ENCODE measurements at places on chromosomes 3 and 15.

GRCh38 chr3:150681057-150681456 is 22.7 kb downstream of the ERICH6 start:
- DNase-seq: no peak

DNA sequence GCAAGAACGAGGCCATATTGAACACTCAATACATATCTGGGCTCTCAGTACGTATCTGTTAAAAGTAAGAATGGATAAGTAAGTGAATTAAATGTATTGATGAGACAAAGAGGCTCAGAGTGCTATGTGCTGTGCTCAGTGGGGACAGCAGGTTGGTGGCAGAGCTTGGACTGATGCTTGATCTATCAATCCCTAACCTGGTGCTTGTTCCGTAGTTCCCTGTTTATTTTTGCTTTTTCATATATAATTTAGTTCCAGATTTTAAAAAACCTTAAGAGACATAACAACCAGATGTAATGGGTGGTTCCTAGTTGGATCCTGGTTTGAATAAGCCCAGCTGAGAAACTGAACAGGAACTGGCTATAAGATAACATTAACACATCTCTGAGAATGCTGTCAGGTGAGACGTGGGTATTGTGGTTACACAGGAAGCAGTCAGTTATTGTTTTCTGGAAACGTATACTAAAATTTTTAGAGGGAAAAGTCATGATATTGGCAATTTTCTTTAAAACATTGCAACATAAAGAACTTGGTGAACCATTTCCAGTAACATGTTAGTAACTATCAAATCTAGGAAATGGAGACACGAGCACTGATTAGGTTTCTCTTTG is 120.5 kb downstream of the FOXB1 start:
- DNase-seq: no peak

DNA sequence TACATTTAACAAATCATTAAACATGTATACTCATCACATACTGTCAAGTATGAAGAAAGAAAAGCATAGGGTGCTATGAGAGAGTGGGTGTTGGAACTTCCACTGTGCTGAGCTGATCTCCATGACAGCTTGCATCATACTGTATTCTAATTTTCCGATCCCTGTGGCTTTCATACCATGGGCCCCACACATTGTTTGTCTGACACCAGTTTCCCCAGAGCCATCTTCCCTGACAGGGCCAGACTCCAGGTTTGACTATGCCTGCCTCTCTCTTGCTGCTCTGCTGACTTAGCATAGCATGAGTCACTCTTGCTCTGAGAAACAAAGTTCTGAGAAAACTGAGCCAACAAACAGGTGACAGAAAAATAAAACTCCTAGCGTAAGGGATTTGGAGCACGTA is 37.0 kb upstream of the CASR start:
- DNase-seq: no peak

GRCh38 chr15:90885432-90886290 is 1.4 kb downstream of the FES start:
- DNase-seq: no peak

DNA sequence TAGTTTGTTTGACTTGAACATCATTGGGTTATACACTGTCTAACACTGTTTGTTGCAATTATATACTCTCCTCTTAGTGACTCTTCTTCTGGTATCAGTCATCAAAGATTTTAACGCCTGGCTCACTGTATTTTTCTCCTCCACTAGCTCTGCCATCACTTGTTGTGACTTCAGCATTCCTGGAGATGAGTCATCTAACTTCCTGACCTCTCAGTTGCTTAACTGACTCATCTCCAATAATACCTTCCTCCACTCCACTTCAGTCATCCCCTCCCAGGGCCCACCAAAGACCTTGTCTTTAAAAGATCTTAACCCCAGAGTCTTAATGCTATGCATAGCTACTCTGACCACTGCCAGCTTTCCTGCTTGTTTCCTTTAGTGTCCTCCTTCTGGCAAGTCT is 28.6 kb upstream of the CLSTN2 start:
- no peak for DNase-seq

GRCh38 chr3:64900617-64901521 is 213.1 kb upstream of the ADAMTS9 start:
- DNase-seq: no peak

GRCh38 chr15:78906316-78906620 is 33.6 kb downstream of the MORF4L1 start:
- DNase-seq: no peak

DNA sequence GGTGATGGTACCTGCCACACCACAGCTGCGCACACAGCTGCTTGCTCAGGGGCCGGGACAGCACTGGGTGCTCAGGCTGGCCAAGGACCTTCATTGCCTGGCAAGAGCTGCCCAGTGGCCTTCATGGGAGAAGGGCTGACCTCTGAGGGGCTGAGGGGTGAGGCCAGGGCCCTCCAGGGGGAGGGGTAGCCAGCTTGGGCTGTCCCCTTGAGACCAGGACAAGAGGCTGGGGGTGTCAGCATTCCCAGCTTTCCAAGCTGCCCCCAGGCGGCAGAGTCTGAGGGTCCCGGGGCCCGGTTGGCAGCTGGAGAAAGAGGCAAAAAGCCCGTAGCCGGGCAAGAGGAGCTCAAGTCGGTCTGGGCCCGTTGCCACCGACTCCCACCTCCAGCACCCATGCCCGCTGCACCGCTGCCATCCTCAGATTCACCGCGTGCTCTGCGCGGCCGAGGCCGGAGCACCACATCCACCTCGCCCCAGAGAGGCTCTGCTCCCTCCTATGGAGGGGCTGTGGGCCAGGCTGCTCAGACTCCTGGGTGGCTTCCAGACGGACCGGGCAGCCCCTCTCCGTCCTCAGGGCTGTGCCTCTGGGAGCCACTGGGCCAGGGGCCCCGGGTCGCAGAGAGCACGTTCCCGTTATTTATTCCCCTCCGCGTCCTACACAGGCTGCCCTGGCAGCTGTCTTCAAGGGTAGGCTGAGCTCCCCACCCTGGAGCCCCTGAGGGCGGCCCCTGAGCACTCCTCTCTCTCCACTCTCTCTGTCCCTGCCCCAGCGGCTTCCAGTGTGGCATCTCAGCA is 51.5 kb downstream of the PLXNA1 start:
- no peak for DNase-seq

DNA sequence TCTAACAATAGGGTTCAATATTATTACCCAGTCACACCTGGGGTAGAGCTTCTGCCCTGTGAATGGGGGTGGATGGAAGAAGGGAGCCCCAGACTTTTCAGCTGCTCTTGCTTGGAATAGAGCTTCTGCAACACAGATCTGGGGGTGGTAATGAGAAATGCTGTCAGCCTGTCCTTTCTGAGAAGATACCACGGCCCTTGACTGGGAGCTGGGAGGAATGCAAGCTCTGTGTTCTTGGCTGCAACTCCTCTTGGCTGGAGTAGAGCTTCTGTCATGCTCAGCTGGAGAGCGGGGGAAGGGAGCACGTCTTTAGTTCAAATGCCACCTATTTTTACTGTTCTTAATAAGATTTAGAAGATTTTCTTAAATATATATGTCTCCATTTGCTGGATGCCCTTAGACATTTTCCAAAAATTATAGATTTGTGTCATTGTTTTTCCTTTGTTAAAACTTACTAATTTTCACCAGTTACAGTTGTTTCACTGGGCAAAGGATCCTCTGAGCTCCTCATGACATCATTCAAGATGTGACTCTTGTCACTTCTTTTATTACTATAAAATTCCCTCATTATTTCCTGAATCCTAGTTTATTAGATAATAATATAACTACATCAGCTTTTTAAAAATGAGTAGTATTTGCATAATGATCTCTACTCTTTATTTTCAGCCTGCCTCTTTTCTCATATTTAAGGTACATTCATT is 180.0 kb upstream of the TGFBR2 start:
- DNase-seq: no peak

GRCh38 chr15:63318344-63318743 is 40.9 kb downstream of the APH1B start:
- no peak for DNase-seq

GRCh38 chr3:47432673-47433072 is 43.1 kb downstream of the SCAP start:
- DNase-seq: no peak

DNA sequence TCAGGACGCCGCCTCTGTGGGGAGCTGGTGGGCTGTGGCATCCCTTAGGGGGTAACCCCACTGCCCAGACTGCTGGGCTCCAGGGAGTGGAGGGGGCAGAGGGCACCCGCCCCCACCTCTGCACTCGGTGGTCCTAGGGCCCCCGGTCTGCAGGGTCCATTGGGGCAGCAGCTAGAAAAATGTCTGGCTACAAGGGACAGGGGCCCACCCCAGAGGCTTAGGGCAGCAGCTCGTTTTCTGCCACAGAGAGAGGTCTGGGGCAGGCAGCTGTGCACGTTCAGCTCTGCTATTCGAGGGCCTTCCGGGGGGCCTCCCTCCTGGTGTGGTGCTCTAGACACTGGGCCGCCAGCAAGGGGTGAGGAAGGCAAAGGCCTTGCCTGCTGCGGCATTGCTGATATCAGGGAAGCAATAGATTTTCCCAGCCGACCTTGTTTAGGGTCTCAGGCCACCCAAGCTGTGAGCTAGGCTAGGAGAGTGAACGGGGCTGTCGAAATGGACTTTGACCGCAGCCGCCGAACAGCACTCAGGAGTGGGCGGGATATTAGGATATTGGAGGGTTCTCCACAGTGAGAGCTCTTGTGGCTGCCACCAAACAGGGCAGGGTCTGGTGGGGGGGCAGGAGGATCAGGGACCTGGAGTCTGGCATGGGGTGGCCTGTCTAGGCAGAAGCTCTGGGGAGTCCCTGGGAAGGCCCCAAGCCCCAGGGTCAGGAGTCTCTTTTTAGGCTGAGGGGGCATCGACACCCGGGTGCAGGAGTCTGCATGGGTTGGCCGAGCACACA is 61.4 kb upstream of the KLF13 start:
- DNase-seq: peak; percentile 53

DNA sequence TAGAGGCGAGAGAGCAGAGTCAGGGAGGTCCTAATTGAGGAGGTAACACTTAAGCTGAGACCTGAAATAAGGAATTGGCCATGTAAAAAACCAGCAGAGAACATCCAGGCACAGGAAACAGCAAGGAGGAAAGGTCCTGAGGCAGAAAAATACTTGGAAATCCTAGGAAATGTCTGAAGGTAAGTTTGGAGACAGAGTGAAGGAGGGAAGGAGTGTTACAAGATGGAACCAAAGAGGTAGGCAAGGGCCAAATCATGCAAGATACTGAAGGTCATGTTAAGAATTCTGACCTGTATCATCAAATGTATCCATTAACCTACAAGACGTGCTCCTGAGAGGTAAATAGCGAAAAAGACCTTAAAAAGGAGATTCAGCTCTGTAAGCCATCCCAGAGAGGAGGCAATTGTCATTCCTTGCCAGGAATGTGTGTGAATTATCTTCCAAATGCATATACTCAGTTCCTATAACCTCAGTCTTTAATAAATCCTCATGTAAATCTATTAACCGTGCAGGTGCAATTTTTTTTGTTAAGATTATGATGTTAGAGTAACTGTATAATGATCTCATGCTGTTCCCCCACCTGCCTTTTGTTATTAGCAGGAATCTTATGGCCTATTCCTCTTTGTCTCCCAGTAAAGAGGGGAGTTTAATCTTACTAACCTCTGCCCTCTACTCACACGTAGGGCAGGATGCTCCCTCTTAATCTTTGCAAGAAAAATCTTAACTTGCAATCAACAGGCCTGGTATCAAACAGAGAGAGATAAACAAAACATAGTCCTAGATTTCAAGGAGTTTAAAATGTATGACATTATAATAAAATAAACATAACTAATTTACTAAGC is 166.9 kb downstream of the ULK4 start:
- DNase-seq: no peak

GRCh38 chr3:192899540-192899982 is 18.1 kb downstream of the MB21D2 start:
- DNase-seq: no peak

DNA sequence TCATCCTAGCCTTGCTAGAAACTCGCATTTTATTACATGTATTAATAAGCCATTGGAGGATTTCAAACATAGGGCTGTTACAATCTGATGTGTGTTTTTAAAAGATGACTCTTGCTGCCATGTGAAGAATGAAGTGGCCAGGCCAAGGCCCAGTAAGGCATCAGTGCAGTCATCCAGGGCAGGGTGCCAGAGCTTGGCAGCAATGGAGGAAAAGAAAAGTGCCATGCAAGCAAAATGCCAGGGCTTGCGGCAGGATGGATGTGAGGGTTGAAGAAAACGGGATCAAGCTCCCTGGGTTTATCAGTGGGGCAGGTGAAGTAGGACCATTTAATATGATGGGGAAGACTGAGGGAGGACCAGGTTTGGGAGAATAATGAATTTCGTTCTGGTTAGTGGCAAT is 183.6 kb downstream of the MINAR1 start:
- DNase-seq: no peak

DNA sequence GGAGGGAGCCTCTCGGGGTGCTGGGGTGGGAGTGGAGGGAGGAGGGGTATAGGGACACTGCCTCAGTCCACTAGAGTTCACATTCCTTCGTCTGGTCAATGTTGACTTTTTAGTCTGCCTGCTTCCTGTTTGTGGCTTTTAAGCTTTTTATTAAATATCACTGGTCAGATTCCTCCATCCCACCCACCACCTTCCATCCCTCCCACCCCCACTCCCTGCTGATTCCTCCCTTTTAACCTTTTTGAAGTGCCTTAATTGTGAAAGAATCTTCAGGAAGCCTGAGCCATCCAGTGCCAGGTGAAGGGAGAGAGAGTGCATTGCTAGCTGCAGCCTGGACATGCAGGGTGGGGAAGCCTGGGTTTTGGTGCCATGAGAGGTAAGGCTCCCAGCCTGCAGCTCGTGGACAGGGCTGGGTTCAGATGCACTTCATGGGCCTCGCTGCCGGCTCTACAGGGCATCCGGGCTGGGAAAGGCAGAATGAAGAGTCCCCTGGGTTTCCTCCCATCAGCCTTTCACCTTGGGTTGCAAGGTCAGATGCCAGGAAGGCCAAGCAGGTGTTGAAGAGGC is 105.9 kb downstream of the DNAJB8 start:
- no peak for DNase-seq

DNA sequence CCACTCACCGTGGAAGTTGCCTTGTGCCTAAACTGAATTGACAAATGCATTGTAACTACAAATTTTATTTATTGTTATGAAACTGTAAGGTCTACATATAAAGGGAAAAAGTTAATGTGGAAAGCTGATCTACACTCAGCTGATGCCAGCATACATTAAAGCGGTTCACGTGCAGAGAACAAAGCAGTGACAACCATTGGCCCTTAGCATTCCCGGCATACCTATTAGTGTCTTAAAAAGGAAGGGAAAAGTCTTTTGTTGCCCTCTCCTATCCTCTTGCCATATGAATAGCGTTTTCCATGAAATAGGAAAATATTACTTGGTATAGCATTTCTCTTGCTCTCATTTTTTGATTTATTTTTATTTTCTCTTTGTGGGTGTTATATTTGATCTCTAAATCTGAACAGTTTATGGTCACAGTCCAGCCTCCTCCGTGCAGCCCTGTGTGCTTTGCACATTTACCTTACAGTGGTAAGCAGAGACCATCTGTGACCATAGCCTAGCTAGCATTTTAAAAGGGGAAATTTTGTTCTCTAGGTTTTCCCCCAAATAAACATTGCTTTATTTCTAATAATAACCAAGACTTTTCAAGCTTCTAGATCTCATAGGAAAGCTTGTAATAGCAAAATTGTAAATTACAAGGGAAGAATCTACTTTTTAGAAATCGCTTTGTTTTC is 89.7 kb upstream of the CGNL1 start:
- DNase-seq: no peak

GRCh38 chr3:197503652-197504051 is 52.1 kb downstream of the BDH1 start:
- DNase-seq: no peak

GRCh38 chr15:61994216-61994615 is 66.0 kb downstream of the VPS13C start:
- no peak for DNase-seq

- no peak for DNase-seq
Measured at GRCh38 chr15:82771789-82772607, 33.9 kb downstream of the FSD2 start.

Measured in type B pancreatic cell (in vitro differentiated cells).